Activated CD4-positive, alpha-beta memory T cell treated with anti-CD3 and anti-CD28 coated beads for 36 hours (primary cell): ENCODE measurements at places on chromosomes 4 and X. TPM values are rescaled to one million over a fixed set of nuclear protein-coding genes. Genes with fewer than 3 reads are reported as not detected.

The ARSJ gene
- total RNA-seq = not detected

The TBC1D9 gene
- not detected for total RNA-seq

The ODAM gene
- total RNA-seq = not detected

The GPR173 gene
- not detected for total RNA-seq

DNA sequence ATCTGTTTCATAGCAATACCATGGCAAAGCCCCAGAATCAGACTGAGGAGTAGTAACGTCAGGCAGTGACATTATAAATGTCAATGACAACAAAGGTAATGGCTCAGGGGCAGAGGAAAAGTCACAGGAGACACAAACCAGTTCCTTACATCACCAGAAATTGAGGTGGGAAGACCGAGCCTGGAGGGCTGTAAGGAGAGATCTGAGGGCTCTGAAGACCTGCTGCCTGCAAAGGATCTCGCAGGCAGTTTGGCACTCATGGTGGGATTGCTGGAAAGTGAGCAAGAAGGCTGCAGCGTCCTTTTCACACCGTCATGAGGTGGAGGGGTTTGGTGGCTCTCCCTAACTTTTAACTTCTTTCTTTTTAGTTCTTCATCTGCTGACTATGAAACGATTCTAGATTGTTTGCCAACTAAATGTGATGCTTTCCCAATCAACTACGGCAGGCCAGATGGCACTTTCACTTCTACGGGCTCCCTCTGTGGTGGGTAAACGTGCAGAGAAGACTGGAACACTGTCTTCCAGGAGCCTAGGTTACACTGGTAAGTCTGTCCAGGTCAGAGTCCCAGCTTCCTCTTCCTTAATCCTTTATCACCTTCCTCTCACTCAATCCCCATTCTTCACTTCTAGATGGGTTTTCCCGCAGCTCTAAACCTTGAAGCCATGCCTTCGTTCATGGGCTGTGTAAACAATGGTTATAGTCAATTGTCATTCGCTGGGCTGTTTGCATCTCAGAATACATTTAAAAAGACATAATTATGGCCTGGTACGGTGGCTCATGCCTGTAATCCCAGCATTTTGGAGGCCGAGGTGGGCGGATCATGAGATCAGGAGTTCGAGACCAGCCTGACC is 58.2 kb downstream of the TBC1D9 start:
- DNase-seq = no peak

- no peak for DNase-seq
These were observed 166.4 kb upstream of the NPY2R start for GRCh38 chr4:155042014-155042413.

DNA sequence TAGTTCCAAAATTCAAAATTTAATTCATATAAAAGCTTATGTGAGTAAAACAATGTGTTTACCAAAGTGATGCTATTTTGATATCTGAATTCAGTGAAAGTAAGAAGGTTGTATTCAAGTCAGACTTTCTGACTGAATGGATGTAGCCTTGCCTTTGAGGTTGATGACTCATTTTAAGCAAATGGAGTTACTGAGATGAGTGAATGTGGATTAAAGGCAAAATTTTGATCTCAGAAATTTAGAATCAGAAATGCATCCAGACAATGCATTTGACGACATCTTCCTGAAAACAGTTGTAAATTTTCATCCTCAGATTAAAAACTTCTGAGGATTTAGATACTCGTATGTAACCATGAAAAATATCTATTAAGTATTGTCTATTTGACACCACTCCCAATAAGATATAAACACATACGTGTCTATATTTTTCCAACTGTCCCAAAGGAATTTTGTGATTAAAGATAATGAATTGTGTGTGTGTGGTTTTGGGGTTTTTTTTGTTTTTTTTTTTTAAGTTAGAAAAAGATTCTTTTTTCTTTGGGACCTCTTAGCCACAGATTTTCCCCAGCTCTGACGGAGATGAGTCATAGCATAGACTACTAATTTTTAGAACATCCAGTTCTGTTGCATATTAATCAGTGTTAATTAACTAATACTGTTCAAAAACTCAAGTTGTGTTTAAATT is 34.4 kb downstream of the NFKB1 start:
- DNase-seq = no peak

GRCh38 chr4:98275145-98275544 is 14.0 kb downstream of the RAP1GDS1 start:
- no peak for DNase-seq

DNA sequence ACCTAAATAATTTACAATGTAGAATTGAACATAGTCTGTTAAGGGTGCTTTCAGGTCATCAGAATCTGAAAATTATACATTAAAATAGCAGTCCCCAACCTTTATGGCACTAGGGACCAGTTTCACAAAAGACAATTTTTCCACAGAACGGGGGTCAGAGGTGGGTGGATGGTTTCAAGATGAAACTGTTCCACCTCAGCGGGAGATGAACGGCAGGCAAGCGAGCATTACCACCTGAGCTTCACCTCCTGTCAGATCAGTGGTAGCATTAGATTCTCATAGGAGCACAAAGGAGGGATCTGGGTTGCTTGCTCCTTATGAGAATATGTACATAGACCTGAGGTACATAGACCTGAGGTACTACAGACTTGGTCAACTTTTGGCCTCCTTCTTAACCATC is 29.0 kb downstream of the LRBA start:
- peak; percentile 61 for DNase-seq

DNA sequence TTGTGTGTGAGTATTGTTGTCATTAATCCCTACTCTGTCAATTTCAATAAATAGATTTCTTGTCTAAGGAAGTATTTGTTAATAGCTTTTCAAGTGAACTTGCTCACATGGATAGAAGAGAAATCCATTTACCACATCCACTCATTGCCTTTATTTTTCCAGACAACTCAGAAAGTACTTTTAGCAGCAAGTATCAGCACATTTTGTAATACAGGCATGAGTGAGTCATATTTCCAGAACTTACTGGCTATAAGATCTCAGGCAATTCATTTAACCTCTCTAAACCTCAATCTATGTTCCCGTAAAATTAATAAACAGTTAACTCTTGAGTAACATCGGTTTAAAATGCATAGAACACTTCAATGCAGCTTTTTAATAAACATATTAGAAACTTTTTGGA is 317.9 kb upstream of the PCDH7 start:
- no peak for DNase-seq

DNA sequence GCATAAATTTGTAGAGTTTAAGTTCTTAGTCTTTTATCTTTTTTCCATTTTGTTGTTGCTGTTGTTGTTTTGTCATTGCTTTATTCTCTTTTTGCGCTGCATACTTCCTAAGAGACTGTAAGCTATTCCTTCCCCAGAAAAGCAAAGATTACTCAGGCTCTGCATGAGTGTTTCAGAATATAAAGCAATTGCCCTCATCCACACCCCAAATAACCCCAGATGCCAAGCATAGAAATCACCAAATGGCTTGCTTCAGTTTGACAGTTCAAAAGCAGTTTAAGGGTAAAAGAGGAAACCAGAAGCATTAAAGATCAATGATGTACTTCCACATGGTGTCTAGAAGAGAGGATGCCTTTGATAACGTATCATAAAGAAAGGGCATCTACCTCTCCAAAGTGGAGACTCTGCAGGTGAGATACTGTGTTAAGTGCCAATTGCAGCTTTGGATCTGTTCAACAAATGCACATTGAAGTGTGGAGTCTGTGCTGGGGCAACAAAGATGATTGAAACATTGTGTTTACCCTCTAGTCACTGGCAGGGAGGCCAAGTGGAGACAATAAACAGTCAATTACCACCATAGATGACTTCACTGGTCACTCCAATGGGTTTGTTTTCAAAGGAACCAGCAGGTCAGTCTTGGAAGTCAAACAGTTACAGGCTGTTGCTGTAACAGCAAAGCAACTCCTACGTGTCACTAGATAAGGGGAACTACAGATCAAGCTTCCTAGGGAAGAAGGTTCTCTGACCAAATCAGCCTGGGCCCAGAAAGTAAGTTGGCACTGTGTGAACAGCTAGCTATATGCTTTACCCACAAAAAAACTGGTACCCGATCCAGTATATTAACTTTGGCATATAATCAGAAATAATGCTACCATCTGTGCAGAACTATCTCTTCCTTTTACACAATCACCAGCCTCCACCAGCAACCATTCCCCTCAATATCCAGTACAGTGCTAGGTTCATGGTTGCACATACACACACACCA is 40.6 kb upstream of the IL21 start:
- DNase-seq = no peak

DNA sequence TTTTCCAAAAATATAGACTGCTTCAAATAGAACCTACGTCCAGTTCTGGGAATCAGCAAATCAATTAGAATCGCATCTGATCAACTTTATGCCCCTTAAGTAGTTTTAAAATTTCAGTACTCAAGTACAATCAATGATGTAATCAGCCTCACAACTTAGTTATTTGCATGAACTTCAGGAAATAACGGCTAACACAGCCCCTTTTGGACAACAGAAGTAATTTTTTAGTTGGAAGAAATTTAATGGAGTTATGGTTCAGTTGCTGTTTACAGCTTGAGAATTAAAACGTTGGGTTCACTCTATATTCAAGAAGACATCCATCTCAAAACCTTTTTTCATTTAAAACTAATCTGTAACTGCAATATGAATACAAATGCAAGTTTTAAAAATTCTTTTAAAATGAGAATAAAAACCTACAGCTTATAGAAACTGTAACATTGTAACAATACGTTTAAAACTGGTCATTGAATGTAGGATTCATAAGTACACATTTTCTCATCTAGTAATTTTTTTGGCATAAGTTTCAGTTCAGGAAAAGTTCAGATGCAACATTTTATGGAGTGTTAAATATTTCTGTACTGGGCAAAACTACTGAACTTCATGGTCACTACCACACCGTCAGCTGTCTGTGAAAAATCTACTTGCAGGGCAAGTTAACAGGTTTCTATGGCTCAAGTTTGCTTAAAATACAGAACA is 956 bp downstream of the TAPT1 start:
- DNase-seq = no peak

DNA sequence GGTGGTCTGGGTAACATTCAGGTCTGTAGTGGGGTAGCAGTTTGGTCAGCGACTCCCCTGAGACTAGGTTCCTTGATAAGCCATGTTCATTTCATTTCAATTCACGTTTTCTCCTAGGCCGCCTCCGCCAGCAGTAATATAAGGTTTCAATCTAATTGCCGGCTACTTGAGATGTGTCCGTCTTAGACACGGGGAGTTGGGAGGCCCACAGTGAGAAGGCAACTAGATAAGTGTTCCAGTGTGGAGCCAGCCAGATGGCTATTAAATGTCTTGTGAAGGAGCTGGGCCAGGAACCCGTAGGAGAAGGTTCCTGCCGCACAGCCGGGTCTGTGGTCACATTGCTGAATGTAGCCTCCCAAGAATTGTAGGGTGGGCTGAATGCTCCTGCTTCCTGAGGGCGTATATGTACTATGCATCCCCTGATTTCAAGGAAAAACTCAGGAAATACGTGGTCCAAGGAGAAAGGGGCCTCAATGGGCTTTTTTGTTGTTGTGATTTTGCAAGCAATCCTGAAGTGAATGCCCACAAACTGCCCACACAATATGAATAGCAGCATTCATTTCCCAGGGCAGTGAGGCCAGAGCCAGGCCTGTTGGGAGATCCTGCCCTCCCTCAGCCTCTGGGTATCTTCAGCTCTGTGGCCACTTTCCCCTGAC is 220.6 kb upstream of the RPL34 start:
- no peak for DNase-seq
